Dorsolateral prefrontal cortex (tissue), 122 donors: ENCODE measurements at places on chromosomes 3 and 15. TPM values are rescaled to one million over a fixed set of nuclear protein-coding genes. Genes with fewer than 3 reads are reported as not detected.

- DNase-seq: no peak
Observed at GRCh38 chr15:100529556-100529955, 806 bp upstream of the CERS3 start.

- no peak for DNase-seq
Observed at GRCh38 chr15:41695750-41696436, 35.7 kb downstream of the MGA start.

ANKUB1 gene
- total RNA-seq: 0.28 TPM

- no peak for DNase-seq
Observed at GRCh38 chr3:111812701-111813100, 46.4 kb upstream of the PHLDB2 start.

TGM5 gene
- not detected for total RNA-seq

DNA sequence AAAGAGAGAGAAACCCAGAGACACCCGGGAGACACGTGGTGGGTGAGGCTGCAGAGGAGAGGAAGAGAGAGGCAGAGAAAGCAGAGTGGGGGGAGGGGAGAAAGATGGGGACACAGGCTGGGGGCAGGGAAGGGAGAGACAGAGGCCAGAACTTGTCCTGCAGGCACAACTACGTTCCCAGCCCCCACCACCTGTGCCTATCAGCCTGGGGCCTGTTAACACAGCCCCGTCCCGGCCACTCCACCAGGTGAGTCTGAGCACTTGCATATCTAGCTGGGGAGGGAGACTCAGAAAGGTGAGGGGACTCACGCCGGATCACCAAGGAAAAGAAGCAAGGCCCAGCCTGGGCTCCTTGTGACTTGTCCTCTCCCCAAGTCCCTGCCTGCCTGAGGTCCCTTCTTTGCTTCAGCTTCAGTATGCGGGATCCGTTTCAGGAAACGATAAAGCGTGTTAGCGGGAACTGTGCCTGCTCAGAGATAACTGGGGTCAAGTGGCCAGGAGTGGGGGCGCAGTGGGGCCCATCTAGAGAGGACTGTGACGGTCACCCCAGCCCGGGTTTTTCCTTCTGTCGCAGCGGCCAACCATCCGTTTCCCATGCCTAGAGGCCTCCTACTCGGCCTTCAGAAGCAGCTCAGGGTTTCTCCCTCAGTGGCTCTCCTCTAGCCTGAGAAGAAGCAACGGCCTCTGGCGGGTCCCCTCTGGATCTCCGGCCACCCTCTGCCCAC, 10.3 kb downstream of the LINGO1 start:
- DNase-seq: no peak

DNA sequence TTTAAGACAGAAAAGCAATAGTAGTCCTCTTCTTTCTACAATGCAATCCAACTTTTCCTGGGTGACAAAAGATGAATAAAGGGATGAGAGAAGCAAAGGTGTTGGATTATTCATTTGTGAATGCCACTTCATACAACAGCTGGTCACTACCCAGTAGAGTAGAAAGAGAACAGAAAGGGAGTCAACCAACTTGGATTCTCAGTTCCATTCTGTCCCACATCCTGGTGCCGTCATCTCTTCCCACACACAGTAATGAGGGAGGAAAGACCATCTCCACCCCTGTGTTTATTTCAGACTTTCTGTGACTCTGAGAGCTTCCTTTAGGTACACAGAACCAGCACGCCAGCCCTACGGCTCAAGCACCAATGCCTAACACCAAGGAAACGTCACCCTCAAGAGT, 71.0 kb downstream of the FOXP1 start:
- no peak for DNase-seq

SLC24A1 gene
- 6.9 TPM for total RNA-seq

- DNase-seq: no peak
Observed at GRCh38 chr15:39096608-39097205, 484.2 kb upstream of the THBS1 start.

GRCh38 chr15:58830556-58830955, 59.5 kb downstream of the MINDY2 start:
- no peak for DNase-seq

GRCh38 chr15:27046880-27047279, 75.9 kb downstream of the GABRG3 start:
- DNase-seq: no peak

NTRK3 gene
- 131 TPM for total RNA-seq

GRCh38 chr3:11901286-11901875, 54.7 kb upstream of the TAMM41 start:
- no peak for DNase-seq

- no peak for DNase-seq
Observed at GRCh38 chr3:132556508-132557159, 40.4 kb upstream of the ACKR4 start.

GRCh38 chr3:50345586-50346234, at the start of gene ZMYND10:
ZMYND10 (minus strand) TSS chr3:50345732; CDS start chr3:50345579, 153 bp downstream.
- peak; percentile 52 for DNase-seq

DNA sequence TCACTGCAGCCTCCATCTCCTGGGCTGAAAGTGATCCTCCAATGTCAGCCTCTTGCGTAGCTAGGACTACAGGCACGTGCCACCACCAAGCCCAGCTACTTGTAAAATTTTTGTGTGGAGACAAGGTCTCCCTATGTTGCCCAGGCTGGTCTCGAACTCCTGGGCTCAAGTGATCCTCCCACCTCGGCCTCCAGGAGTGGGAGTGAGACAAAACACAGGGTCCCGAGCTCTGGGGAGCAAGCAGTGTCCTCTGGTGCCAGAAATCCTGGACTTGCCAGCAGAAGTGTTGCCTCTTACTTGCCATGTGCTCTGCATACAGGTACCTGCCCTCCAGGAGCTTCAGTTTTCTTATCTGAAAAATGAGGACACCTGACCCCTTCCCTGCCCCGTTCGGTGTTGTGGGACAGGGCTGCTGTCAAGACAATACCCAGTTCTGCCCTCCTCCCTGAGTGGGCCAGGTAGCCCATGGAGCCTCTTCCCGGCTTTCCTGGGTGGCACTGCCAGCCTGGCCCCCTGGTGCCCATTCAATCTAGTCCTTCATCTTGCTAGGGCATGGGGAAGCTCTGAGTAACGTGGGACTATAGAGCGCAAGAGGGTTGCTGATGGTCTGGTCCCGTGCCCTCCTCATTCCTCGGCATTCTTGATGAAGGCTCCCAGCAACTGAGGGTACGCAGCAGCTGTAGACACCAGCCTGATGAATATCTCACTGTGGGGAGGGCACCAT, 164.6 kb downstream of the GOLGA6L4 start:
- no peak for DNase-seq

CCR8 gene
- not detected for total RNA-seq

DNA sequence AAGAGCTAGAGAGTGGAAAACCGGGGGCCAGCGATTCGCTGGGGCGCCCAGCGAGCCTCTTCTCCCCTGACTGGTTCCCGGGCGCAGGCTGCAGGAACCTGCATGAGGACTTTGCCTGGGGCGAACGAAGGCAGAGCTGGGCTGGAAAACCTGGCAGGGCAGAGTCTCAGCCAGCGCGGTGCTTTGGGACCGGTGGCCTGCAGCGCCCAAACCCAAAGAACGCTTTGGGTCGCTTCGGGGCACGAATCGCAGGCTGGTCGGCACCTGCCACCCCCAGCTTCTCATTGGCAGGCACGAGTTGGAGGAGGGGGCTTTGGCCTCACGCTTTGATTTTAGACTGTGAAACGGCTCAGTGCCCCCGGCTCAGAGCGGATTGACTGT, 3.0 kb downstream of the ONECUT1 start:
- no peak for DNase-seq

DNA sequence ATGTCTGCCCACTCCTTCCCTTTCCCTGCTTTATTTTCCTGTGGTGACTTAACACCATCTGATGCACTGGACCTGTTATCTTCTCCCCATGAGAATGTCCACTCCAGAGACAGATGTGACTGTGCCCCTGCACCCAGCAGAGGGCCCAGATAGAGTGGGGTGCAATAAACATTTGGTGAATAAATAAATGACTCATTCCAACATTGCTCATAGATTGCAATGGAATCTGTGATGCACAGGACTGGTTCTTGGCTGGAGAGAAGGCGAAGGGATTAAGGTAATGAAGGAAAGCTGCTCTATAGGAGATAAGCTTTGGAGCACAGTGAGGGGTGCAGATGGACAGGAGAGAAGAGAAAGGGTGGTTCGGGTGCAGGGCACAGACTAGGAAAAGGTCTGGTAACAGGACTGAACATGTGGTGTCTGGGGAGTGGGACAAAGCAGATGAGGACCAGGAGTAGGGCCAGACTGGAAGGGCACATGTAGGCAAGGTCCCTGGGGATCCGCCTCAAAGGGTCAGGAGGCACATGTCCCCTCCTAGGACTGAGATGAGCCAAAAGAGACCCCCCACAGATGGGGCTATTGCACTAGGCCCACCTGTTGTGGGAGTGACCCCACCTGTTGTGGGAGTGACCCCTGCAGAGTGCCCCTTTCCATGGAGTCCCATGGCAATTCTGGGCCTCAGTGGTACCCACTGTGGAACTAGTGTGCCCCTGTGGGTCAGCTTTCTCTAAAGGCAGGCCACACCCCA, 17.5 kb upstream of the POC1A start:
- DNase-seq: no peak

ANKRD63 gene
- total RNA-seq: 1.7 TPM

DNA sequence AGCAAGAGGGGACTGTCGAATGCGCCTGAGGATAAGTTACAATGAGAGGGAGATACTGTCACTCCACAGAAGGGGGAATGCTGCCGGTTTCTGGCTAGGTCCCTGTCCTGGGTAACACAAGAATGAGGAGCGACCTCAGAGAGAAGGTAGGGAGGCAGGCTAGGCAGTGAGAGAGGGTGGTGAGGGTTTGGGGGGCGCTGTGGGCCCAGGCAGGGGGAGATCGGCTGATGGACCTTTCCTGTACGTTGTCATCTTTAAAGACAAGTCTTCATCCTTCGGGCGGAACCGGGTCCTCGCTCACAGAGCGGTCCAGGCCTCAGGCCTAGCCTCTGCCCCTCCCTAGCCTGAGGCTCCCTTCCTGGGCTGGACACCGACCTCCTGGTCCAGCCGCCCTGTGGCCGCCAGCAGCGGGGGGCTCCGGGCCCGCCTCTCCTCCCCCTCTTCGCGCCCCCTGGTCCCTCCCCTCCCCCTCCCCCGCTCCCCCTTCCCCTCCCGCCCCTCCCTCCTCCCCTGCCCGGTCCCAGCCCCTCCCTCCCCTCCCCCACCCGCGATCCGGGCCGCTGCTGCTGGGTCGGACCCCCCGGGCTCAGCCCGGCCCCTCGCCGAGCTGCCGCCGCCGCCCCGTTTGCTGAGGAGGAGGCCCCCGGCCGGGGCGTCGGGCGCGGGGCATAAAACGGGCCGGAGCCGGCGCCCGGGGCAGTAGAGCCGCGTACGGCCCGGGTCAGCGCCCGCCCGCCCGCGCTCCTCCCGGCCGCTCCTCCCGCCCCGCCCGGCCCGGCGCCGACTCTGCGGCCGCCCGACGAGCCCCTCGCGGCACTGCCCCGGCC, at the start of gene CHRD:
TSS of gene CHRD (plus strand) at position 697 of the 827 bp plus-strand sequence. CDS start 265 bp downstream, outside the sequence.
- DNase-seq: no peak

DNA sequence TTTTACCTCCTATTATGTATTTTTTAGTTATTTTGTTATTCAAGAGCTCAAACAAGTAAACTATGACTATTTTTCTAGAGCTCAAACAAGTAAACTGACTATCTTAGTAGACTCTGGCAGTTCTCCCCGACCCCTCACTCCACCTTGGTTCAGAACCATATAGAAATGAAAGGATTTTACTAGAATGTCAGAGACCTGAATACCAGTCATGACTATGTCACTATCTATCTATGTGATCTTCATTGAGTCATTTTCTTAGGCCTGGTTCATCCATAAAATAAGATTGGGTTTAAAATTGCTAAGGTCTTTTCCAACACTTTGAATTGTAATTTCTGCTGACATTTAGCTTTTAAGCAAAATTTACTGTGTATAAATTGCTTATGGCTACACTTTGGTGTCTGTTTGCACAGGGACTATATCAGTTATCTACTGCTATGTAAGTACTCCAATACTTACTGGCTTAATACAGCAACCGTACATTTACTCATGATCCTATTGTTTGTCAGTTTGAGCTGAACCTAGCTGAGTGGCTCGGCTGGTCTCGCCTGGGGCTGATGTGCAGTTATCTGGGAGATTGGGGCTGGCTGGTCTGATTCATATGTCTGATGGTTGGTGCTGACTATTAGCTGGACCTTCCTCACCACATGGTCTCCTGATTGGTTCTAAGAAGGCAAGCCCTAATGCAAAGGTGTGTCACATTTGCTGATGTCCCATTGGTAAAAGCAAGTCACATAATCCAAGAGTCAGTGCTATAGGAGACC, 37.0 kb downstream of the RASA2 start:
- DNase-seq: no peak

DNA sequence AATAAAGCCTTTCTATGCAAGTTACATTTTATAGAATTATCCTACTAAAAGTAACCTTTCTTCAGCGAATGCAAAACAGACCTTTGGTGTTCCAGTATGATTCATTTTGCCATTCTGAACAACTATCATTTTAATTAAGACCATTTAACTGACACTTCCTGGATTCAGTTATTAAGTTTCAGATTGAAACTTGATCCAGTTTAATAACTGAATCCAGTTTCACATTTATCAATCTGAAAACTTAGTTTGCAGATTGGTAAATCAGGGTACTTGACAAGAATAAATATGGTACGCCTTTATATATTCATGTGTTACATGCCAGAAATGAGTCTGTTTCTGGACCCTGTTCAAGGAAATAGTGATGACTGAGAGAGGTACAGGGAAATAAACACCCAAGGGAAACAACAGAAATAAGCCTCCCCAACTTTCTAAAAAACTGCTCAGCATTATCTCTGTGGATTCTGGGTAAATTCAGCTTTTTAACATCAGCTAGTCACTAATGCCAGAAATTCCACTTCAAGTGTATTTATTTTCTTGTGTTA, 23.3 kb upstream of the NFKBIZ start:
- DNase-seq: no peak

GRCh38 chr3:89521328-89521727, 413.9 kb downstream of the EPHA3 start:
- DNase-seq: no peak

ALDH1A2 gene
- total RNA-seq: 9.4 TPM

DNA sequence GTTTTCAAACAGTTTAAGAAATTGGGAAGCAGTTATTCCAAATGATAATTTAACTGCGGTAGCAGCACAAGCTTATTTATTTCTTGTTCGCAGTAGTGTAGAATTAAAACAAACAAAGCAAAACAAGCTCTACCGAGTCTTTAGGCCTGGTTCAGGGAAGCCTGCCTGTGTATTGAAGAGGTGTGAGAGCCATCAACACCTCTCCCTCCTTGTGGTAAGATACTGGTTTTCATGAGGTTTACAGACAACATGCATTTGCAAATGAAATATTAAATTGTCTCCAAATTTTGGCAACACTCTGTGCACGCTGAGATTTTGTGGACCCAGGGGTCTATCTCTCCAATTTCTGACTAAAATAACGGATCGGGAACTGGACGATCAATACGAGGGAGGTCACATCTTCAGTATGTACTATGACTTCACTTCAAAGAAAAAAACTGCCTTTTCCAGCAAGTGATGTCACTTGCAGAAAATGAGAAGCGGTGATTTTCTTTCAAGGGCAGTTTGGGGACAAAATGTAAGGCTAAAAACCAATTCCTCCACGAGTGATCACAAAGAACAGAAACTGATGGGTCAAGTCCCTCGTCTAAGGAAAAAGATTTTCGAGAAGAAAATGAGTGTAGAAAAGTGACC, 721 bp downstream of the ATR start:
- no peak for DNase-seq

STRA6 gene
- not detected for total RNA-seq

GOLGA6L25 gene
- not detected for total RNA-seq

GRCh38 chr3:102223132-102223531, 211.7 kb upstream of the ZPLD1 start:
- DNase-seq: no peak
